Gastroesophageal sphincter (tissue), 4 donors: ENCODE measurements at places on chromosomes 4 and X. TPM values are rescaled to one million over a fixed set of nuclear protein-coding genes. Genes with fewer than 3 reads are reported as not detected.
A peak's percentile ranks its signal among the peaks of the same experiment; 100 is the strongest.

Gene DAPP1
- 1.6 TPM for total RNA-seq

DNA sequence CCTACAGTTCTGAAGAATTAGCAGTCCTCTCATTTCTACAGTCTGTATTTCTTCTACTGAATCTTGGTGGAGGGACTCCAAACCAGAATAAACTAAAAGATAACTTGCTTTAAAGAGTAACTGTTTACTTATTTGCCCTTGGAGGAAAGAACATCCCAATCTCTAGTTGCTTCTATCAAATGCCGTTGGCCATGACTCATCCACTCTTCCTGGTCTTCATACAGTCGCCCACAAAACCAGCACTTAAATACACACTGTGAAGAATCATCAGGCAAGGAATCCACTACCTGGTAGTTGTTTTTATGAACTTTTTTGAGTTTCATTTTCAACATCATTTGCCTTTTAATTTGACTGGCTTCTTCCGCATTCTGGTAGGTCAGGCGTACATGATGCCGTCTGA, 14.2 kb downstream of the ZNF518B start:
- no peaks in the 10 kb centered on the region for H3K4me1 ChIP-seq
- ATAC-seq = no peak
- no peak overlapping the region for H3K27ac ChIP-seq
- peaks cover 36% of the 10 kb centered on the region for H3K36me3 ChIP-seq

DNA sequence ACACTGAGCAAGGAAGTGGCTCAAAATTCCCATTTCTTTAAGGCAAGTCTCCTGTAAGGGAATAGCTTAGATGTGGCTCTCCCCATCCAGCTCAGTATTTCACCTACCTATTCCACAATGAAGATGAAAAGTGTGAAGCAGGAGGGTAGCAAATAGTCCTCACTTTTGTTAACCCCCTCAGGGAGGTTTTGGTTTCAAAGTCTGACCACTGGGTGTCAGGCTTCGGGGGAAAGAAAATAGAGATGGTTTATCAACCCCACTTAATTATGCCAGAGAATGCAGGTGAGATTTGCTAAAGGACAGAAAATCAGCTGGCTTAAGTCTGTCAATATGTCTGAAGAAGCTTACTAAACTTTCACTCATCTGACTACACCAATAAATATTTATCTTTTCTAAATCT, 69.5 kb downstream of the DHX15 start:
- no peak overlapping the region for H3K4me3 ChIP-seq
- peaks cover 6% of the 10 kb centered on the region for H3K36me3 ChIP-seq
- no peaks in the 10 kb centered on the region for H3K4me1 ChIP-seq
- ATAC-seq = no peak

GRCh38 chr4:15958562-15958961, 4.4 kb downstream of the FGFBP2 start:
- no peaks in the 10 kb centered on the region for H3K4me1 ChIP-seq
- H3K27me3 ChIP-seq = no peaks in the 10 kb centered on the region
- no peak overlapping the region for H3K27ac ChIP-seq
- no peak for ATAC-seq
- H3K36me3 ChIP-seq = no peaks in the 10 kb centered on the region

Gene SH2D1A
- total RNA-seq = 0.54 TPM

- no peak overlapping the region for H3K27ac ChIP-seq
- no peaks in the 10 kb centered on the region for H3K4me1 ChIP-seq
- H3K36me3 ChIP-seq = no peaks in the 10 kb centered on the region
Observed at GRCh38 chr4:108058685-108059440, 69.2 kb downstream of the HADH start.

- H3K27me3 ChIP-seq = no peaks in the 10 kb centered on the region
- no peaks in the 10 kb centered on the region for H3K4me1 ChIP-seq
- H3K4me3 ChIP-seq = no peak overlapping the region
- no peaks in the 10 kb centered on the region for H3K36me3 ChIP-seq
- no peak overlapping the region for H3K27ac ChIP-seq
- ATAC-seq = no peak
Observed at GRCh38 chrX:110989869-110990268, 106.1 kb upstream of the PAK3 start.

Gene PLAC8
- 32.0 TPM for total RNA-seq

DNA sequence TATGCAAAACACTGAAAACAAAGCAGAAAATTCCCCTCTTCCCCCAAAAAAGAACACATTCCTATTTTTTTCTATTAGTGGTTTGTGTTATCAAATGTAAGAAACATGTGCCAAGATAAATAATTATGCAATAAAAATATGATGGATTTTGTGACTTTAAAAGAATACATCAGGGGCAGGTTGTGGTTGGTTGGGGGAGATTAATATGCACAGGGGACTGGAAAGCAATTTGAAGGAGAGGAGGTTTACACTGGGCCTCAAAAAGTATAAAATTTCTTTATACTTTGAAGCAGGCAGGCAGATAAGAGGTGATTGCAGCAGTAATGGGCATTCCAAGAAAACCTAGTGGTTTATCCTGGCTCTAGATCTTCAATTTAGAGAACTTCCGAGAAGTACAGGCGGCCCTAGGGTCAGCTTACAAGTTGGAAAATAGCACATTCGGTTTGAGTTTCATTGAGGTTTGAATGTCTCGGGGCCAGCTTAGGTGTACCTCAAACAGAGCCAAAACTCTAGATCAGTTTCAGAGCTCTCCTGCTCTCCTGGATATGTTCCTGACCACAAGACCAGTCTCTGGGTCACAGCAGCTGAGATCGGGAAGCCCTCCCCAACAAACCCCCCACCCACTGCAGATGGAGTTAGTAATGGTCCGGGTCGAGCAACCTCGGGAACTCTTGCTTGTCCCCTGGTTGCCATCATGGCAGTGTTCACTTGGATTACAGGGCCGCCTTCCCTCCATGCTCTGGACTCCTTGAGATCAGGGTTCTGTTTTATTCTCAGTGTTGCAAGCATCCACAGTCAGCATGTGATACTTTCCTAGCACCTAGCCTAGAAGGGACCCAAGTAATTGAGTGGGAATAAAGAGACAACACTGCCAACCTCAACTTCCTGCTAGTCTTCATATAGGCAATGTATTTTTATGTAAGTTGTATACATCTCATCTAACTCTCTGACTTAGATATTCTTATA, 112.1 kb upstream of the DDIT4L start:
- H3K4me3 ChIP-seq = no peak overlapping the region
- no peaks in the 10 kb centered on the region for H3K27me3 ChIP-seq
- no peaks in the 10 kb centered on the region for H3K36me3 ChIP-seq
- ATAC-seq = no peak

DNA sequence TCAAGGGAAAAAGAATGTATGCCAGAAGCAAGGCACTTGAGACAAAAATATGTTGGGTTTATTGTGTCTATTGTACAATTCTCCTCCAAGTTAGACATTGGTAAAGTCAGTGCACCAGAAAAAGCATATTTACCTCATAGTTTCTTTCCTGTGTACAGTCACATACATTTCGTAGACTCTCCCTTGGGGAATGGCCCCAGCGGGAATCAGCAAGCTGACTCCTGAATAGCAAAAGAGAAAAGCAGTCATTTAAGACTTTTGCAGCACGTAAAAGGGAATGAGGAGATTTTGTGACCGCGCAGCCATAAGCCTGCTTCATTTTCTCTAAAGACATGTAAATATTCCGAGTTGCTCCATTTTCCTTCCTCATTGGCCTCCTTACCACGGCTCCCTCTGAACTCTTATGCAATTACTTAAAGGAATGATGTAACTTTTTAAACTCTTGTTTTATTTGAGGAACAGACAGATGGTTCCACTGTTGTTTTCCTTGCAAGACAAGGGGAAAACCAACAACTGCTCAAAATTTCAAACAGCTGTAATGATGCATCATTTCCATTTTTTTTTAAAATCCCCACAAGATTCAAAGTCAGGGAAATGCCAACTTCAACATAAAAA, 332.7 kb downstream of the UNC5C start:
- no peaks in the 10 kb centered on the region for H3K4me1 ChIP-seq
- no peaks in the 10 kb centered on the region for H3K36me3 ChIP-seq
- H3K27me3 ChIP-seq = no peaks in the 10 kb centered on the region
- no peak for ATAC-seq
- no peak overlapping the region for H3K27ac ChIP-seq

GRCh38 chrX:46255046-46255445, 290.2 kb downstream of the ZNF674 start:
- no peaks in the 10 kb centered on the region for H3K27me3 ChIP-seq
- H3K4me1 ChIP-seq = no peaks in the 10 kb centered on the region
- no peak overlapping the region for H3K27ac ChIP-seq
- ATAC-seq = no peak

DNA sequence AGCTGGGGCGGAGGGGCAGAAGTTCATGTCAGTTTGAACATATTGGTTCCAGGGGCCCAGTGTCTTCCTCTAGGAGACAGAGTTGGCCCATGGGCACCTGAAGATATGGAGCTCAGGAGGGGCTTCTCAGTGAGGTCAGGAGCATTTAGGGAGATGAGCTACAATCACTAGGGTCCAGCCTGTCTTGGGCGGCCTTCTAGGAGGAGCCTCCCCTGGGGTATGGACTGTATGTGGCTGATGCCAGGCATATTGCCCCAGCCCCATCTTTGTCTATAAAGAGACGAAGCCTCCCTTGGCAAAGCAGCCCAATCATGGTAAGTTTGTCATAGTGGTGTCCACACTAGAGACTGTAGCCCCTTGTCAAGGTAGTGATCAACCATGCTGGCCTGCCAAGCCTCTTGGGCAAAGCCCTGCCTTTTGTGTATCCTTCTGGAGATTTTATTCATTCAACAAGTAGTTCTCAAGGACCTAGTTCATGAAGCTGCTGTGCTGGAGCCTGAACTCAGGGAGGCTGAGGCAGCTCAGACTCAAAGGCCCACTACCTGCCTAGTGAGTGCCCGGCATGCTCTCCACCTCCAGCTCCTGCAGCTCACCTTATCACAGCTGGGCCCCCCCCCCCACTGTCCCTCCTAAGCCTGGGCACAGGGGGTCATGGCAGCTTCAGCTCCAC, 5.4 kb upstream of the CNGA2 start:
- no peaks in the 10 kb centered on the region for H3K4me1 ChIP-seq
- no peaks in the 10 kb centered on the region for H3K27me3 ChIP-seq
- no peak overlapping the region for H3K27ac ChIP-seq
- H3K4me3 ChIP-seq = no peak overlapping the region

Gene MID1IP1
- 54.0 TPM for total RNA-seq

Gene GLRA2
- not detected for total RNA-seq

DNA sequence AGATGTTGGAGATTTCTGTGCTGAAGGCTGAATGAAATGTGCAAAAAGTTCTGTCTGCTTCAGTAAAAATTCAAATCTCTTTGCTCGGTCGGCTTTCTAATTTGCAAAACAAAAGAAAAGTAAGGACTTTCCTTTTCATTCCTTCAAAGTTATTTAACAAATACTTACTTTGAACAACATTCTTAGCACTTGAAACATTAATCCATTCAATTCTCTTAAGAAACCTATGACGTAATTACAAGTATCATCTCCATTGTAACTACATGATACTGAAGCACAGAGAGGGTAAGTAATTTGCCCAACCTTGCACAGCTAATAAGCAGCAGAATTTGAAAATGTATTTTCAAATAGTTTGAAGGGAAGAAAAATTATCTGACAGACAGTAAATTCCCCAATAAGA, 6.9 kb downstream of the SMARCA1 start:
- H3K36me3 ChIP-seq = peaks cover 26% of the 10 kb centered on the region
- no peak overlapping the region for H3K4me3 ChIP-seq
- H3K4me1 ChIP-seq = no peaks in the 10 kb centered on the region
- no peak for ATAC-seq
- H3K27ac ChIP-seq = no peak overlapping the region

Gene CSAG1
- not detected for total RNA-seq

DNA sequence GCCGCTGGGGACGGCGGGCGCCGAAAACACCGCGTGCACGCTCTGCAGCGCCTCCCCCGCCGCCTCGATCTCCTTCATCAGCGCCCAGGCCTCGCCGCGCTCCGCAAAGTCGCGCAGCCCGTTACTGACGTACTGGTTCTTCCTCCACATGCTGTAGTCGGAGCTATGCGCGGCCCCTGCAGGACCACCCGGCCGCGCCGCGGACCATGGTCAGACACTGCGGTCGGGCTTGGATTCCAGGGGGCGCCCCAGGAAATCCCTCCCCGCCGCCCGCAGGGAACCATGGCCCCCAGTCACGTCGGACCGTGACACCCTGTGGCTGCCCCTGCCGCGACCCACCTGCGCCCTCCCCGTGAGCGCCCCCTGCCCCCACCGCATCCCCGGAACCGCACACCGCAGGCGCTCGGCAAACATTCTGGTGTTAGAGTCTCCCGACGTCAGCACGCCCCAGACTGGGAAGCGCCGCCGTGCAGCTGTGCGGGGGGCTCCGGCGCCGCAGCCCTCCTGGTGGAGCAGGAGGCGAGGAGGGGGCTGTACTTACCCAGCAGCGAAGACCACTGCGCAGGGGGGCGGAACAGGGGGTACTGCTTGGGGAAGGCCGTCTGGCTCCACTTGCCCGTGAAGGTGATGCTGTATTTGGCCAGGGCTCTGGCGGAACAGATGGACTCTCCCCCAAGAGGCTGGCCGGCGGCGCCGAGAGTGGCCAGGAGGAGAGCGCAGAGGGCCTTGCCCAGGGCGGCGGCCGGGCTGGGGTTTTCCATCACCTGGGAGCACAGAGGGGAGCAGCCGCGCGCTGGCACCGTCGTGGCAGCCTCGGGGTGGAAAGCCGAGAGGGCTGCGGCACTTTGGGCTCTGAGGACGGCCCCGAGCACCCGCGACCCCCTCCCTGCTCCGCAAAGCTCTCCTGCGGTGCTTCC, 814 bp downstream of the SPON2 start:
- peak overlapping the region; percentile 54 for H3K4me3 ChIP-seq
- no peaks in the 10 kb centered on the region for H3K36me3 ChIP-seq
- peaks cover 26% of the 10 kb centered on the region for H3K4me1 ChIP-seq
- peak overlapping the region; percentile 81 for H3K27ac ChIP-seq

DNA sequence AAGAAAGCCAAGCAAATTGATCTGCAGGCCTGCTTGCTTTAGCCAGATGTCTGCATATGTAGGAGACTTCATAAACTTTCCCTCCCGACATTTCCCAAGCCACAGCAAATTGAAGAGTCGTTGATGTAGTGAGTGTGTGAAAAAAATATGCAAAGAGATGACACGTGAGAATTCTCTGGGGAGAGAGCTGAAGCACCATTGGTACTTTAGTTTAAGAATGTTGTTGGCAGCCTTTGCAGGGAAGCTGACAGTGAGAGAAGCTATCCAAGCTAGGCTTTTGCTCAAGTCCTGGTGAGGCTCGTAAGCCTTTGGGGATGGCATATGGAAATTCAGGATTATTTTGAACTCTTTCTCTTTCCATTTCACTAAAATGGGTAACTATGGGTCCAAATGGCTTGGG, 87.5 kb downstream of the GLRA2 start:
- no peaks in the 10 kb centered on the region for H3K4me1 ChIP-seq
- no peaks in the 10 kb centered on the region for H3K36me3 ChIP-seq
- H3K27ac ChIP-seq = peak overlapping the region; percentile 20
- ATAC-seq = peak; percentile 34

Gene SLITRK4
- 1.8 TPM for total RNA-seq
